ENCODE measurements at places on chromosomes 4 and X.
A peak's percentile ranks its signal among the peaks of the same experiment; 100 is the strongest.

DNA sequence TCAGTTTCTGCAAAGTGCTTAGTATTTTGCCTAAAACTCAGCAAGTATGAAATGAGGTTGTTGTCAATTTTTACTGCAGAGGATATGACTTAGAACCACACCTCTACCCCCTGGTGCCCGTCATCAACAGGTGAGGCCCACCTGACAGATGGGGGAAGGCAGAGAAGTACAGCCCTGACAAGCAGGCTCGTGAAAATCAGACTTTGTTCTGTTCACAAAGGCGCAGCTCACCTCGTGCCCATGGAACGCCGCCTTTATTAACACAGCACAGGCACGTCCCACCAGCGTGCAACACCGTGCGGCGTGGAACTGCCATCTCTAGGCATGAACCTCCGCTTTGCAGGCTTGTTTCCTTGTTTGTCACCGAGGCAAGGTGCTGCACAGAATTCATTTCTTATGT is 13.3 kb downstream of the CYP4V2 start:
- DNase-seq, result no peak

GRCh38 chr4:151626751-151627150 is 134.1 kb downstream of the GATB start:
- no peak for DNase-seq

DNA sequence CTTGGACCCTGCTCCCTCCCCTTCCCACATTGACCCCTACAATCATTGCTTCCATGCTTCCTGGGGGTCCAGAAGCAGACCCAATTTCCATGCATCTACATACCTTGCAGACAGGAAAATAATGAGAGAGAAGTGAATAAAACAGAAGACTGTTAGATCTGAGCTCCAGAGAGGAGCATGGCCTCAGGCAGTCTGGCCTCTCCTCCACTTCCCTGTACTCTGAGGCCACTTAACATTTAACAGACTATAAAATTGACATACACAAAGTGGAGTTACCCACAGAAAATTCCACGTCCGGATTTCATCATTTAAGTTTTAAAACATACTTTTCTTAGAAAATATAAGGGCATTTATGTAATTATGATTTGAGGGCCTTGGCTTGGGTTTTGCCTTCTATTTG is 2.1 kb upstream of the PRSS12 start:
- no peak for DNase-seq

DNA sequence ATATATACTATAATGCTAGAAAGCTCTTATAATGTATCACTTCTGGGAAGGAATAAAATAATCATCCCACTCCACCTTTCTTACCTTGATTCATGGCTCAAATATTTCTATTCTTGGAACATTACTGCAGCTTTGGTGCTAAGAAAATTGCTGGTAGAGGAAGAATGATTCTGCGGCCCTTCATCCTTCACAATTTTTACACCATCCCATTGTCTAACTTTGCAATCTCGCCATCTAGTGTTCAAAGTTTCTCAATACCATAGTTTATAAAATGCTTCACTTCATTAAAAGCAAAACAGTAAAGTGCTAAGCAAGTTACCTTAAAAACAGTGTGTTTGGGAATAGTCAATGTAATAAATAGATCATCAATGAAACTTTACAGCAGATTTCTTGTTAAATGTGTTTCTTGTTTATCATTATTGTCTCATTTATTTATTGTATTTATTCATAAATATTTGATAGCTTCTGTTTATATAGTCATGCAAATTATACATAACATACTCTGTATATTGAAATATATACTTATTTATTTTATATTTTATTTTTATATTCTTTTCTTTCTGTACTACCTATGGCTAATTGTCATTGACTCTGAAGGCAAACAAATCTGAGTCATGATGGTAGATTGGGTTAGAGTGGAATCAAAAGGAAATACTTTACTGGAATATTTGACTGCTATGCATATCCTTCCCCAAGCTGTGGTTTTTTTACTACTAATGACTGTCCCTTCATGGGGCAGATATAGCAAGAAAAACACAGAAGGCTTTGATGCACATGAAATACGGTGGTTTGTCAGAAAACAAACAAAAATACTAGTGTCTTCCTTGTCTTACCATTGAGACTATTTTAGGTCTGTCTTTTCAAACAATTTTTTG is 390.7 kb downstream of the MAPK10 start:
- DNase-seq, result peak; percentile 52

- peak; percentile 93 for DNase-seq
Observed at GRCh38 chr4:150321113-150321512, 242.9 kb downstream of the DCLK2 start.

GRCh38 chrX:148448686-148449085 is 51.7 kb upstream of the AFF2 start:
- no peak for DNase-seq

DNA sequence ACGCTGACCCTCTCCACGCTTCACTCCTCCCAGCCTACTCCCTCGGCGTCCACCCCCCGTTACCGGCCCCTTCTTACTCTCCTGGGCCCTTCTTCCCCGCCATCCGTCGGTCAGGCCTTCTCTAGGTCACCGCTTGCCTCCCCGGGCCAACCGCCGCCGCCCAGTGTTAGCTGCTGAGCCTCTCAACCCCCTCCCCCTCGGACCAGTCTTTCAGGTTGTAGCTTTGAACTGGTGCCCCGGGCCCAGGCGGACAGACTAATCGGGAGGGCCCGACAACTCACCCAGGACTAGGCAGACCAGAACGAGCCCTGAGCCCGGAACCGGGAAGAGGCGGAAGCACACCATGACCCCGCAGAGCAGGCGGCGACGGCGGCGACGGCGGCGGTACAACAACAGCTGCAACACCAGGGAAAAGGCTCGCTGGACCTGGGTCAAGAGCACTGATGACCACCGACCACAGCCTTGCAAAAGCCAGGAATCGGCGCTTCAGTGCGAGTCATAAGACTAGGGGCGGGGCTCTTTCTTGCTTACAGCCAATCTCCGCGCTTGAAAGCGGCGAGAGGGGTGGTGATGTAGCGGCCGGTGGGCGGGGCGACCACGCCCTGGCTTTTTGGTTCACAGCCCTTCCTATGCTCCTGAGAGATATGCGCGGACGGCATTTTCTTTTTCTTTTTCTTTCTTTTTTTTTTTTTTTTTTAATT is at the start of gene LAMP2:
Gene LAMP2 (minus strand): TSS at position 472 of the 701 bp plus-strand sequence. CDS start 127 bp downstream, at position 345.
- peak; percentile 94 for DNase-seq

DNA sequence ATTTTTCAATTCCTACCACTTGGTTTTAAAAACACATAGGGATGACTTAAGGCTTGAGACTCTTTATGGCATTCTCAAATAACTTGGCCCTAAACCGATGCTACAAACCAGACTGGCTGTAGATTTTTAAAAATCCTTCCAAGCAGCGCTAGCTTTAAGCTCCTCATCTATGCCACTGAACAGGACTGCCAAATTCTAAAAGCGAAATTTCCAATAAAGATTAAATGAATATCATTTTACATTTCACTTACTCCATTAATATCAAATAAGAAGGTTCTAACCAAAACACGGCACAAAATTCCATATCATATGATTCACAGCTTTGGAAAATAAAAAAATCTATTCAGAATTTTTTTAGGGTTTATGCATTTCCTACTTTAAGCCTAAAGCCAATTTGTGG is 134.2 kb downstream of the FANCB start:
- no peak for DNase-seq

DNA sequence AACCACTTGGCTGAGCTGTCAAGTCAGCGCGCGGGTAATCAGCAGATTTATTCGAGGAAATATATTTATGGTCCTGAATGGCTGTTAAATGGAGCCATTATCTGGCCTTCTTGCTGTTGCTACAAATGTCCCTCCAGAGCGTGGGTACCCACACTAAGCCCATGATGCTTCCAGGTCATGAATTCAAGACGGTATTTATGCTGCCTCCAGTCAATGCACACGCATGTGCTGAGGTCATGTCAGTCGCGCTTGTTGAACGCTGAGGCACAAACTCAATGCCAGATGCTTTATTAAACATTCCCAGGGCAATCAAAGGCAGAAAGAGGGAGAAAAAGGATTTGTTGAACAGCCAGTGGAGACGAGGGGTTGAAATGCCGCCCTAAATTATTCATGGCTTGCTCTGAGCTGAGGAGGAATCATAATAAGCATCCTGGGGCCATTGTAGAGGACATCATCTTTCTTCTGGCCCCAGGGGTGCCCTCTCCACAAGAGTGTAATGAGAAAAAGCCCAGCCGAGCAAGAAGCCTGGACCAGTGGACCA is 36.1 kb upstream of the CLDN24 start:
- DNase-seq, result no peak

GRCh38 chrX:120016068-120016441 is 61.4 kb downstream of the RHOXF2B start:
- no peak for DNase-seq

DNA sequence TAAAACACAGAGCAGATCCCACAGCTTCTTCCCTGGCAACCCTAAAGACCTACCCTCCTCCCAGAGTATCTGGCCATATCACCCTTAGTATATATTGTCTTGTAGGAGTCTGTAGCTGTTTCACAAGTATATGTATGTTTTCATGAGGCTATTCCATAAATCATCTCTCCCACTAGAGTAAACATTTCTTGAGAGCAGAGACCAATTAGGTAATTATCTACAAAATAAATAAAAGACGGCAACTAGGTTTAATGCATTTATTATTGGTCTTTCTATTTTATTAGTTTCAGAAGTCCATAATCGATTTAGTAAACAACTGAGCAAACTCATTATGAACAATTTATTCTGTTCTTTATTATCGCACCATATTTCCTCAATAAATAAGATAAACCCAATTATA is 7.0 kb downstream of the ACOT9 start:
- no peak for DNase-seq

DNA sequence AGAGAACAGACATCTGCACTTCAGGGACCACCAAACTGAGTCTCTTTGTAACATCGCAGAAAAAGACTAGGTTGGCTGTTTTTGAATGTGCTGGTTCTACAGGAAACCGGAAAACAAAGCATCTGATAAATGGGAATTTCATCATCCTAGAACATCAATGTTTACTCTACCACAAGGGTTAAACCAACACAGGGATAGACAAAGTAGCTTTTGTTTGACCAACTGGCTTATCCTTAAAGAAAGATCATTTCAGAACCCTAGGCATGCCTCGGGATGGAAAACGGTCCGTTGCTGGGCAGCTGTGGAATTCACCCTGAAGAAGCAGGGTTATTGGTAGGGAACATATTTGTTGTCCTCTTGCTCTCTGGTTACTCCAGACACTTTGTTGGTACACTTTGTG is 2355.5 kb upstream of the AGA start:
- no peak for DNase-seq

- DNase-seq, result no peak
Observed at GRCh38 chrX:50495616-50496015, 25.0 kb upstream of the DGKK start.

- peak; percentile 81 for DNase-seq
Observed at GRCh38 chr4:40264497-40264896, 67.7 kb downstream of the RHOH start.

DNA sequence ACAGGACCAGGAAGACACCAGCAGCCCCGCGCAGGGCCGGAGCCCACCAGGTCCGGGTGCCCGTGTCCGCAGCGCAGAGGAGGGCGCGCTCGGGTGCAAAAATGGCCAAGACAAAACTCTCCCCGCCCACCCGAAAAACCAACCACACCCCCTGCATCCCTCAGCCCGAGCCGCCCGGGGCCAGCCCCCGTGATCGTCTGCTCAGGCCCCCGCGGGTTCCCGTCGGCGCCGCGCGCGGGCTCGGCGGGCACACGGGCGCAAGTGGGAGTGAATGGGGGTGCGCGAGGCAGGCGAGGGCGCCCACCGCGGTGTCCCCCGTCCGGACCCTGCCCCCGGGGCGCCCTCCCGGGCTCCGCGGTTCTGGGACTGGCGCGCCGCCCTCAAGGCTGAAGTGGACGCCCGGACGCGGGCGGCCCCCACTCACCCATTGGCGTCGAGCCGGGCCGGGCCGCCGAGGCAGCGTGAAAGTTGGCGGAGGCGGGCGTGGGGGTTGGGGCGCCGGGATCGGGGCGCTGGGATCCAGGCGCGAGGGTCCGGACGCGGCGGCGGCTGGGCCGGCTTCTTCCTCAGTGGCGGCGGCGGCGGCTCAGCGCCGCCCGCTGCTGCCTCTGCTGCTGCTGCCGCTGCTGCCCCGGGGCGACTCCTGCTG is 393 bp downstream of the SH3KBP1 start:
- DNase-seq, result no peak

DNA sequence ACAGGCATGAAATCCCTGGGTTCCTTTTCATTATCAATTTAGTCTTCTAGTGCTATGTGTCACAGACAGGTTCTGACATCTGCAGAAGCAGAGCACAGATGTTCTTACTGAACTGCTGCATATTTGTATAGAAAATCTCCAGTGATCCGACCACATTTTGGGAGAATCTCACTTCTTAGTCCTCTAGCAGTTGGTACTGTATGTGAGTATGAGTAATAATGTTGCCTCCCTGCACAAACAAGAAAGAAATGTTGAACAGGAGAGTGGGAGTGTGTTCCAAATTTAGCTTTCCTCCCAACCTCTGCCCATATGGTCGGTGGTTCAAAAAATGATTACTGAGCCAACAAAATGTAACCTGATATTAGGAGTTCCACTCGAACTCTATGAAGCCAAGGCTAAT is 165.3 kb upstream of the GPC4 start:
- DNase-seq, result no peak

GRCh38 chr4:152062936-152063620 is 302.3 kb upstream of the GATB start:
- no peak for DNase-seq

Measured in mesendoderm (in vitro differentiated cells).